ENCODE measurements at places on chromosomes 2 and 18. TPM values are rescaled to one million over a fixed set of nuclear protein-coding genes. Genes with fewer than 3 reads are reported as not detected.
A peak's percentile ranks its signal among the peaks of the same experiment; 100 is the strongest.

The EGR4 gene
- 4.6 TPM for polyA plus RNA-seq

The LBX2 gene
- 0.33 TPM for polyA plus RNA-seq

The DLX2 gene
- 0.29 TPM for polyA plus RNA-seq

The ZNF892 gene
- 7.1 TPM for polyA plus RNA-seq

The ACTG2 gene
- 93.4 TPM for polyA plus RNA-seq

The AOX1 gene
- polyA plus RNA-seq, result 34.1 TPM

DNA sequence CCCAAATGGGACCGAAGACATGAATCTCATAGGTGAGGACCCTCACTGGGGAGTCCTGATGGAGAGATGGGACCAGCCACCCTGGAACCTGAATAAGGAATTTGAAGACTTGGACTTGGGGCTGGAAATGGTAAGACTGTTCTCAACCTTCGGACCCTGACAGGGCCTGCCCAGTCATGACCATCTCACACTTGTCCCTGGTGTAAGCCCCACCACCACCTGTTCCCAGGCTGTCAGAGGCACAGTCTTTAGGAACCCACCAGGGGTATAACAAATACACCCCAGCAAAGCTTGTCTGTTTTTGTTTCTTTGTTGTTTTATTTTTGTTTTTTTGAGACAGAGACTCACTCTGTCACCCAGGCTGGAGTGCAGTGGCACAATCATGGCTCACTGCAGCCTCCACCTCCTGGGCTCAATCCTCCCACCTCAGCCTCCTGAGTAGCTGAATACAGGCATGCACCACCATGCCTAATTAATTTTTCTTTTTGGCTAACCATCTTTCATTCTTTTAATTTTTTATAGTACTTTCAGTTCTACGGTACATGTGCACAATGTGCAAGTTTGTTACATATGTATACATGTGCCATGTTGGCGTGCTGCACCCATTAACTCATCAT, 106.1 kb downstream of the GFPT1 start:
- DNase-seq, result no peak

DNA sequence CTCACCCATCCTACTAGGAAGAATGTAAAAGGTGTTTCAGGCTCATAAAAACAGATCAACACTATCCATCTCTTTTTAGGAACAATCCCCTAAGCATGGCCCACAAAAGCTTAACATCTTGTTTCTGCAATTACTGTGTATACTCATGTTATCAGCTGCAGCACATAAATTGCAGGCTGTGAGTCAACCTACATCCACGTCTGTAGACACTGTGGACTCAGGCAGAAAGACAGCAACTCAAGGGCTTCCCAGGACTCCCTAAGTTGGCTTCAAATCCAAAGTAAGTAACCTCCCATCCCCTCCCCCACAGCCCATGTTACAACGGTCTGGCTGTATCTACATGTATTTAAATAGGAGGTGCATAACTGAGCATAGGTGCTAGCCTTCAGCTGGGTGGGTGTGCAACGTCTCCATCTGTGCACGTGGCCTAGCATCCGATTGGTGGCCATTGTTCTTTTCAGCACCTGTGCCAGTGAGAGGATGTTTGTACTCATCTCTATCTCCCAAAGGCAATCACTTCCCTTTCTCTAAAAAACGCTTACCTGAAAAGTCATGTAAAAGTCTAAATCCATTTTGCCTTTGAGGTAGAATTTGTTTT, 30.1 kb downstream of the UXS1 start:
- no peak for DNase-seq

DNA sequence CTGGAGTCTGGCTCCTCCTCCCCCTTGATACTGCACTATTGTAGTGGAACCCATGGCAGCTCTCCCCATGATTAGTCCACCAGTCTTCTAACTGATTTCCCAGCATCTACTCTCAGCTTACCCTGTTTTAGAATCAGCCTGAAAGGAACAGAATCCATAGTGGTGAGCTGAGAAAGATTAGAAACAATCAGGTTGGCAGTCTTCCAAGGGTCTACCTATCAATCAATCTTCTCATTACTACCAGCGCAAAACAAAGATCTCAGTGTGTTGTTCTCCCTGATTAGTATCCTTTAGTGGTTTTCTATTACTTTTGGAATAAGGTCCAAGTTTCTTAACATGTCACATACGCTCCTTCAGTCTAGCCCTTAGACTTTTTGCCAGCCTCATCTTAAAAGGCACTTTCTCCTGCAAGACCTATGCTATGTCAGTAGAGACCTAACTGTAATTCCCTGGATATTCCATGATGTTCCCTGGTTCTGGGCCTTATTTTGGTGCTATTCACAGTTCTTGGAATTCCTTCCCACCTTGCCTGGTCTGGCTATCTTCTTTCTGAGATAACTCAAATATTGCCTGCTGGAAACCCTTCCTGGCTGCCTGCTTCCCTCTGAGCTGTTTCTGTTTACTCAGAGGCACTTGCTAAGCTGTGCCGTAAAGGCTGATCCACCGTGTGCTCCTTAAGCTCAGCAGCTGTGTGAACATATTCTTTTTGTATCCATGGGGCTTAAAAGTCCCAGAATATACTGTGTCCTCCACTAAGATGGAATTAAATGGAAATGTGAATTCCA, 32.6 kb downstream of the LAMA3 start:
- no peak for DNase-seq

GRCh38 chr2:238449909-238450417, 23.2 kb downstream of the ASB1 start:
- DNase-seq, result peak; percentile 64

GRCh38 chr2:173264603-173265366, 89.9 kb upstream of the CDCA7 start:
- DNase-seq, result no peak

- no peak for DNase-seq
Measured at GRCh38 chr18:36589857-36590543, 238.8 kb downstream of the TPGS2 start.

DNA sequence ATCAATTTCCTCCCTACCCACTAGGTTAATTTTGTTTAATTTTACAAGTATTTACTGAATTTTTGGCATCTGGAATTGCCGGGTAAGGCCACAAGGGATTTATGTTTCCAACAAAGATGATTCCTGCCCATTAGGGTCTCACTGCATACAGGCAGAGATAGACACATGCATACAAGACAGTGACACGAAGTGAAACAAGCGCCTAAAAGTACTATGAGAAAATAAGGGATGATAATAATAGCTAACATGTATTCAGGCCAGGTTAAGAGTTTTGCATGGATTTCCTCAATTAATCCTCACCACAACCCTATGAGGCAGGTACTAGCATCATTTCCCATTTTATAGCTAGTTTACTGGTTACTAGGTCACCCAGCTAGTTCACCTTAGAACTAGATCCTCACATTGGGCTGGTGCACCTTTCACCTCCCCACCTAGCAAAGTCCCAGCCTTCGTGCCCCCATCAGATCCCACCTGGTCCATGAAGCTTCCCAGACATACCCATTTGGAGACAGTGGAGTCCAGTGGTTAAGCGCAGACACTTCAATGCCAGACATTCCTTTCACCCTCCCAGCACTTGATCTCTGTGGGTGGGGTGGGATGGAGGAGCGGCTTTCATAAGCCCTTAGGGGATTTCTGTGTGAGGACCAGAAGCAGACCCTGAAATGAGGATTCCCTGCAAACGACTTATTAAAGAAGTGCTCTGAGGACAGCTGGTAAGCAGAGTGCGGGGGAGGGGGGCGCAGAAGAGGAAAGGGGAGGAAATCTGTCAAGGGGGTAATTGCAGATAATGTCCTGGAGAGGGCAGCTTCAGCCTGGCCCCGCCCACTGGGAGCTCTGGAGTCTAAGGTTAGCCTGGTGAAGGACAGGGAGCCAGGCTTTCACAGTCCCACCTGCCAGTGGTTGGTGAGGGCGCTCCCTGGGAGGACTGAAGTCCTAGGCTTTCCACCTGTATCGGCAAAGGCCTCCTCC, 5.8 kb upstream of the DGUOK start:
- DNase-seq, result no peak

- DNase-seq, result no peak
Measured at GRCh38 chr2:37560863-37561614, 110.4 kb downstream of the CDC42EP3 start.

DNA sequence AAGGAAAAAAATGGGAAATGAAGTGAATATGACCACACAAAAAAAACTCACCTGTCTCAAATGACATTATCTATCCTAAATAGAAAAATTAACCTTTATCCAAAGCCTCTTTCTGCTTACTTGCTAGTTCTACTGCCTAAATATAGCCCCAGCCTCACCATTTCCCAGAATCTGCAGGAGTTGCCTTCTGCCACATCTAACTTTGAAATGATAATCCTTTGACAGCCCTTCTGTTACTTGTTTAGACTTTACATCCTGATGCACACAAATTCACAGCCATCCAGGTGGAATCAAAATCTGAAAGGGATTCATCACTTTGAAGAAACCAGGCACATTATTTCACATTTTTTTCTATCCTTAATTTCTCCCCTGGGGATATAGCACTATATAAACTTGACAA, 1356.2 kb upstream of the NXPH2 start:
- no peak for DNase-seq

DNA sequence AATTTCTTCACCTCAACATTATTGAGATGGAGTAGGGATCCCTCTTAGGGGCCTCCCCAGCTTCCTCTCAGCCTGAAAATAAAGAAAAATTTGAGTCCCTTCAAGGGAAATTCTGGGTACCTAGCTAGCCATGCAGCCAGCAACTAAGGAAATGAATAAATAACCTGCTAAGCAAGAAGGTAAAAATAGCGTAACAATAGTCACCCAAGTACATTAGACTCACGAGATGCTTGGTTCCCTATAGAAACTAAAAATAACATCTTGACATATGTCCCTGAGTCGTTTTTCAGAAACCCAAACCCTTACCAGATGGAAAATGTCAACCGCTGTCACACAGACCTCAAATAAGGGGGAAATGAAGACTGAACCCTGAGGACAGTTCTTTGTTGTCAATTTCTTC, 51.9 kb downstream of the CACNB4 start:
- DNase-seq, result no peak

- no peak for DNase-seq
Measured at GRCh38 chr18:48171490-48172188, 237.5 kb downstream of the ZBTB7C start.

Measured in testis (tissue), 5 donors.